ENCODE measurements at places on chromosomes 2 and 18.

DNA sequence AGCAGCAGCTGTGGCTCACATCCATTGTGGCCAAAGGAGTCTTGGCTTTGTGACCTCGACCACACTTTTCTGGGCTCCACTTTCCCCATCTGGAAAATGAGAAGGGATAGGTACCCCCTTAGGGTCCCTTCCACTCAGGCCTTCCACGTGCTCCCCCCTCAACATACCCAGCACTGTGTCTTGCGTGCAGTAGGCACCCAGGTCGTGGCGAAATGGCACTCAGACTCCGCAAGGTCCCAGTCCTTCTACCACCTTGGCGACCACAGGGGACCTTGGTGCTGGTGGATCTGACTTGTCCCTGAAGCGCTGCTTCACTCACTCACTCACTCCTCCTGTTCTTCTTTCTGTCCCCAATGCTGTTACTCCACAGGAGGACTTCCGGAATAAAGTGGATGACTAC is 19.9 kb upstream of the SCLY start:
- no peak for DNase-seq

DNA sequence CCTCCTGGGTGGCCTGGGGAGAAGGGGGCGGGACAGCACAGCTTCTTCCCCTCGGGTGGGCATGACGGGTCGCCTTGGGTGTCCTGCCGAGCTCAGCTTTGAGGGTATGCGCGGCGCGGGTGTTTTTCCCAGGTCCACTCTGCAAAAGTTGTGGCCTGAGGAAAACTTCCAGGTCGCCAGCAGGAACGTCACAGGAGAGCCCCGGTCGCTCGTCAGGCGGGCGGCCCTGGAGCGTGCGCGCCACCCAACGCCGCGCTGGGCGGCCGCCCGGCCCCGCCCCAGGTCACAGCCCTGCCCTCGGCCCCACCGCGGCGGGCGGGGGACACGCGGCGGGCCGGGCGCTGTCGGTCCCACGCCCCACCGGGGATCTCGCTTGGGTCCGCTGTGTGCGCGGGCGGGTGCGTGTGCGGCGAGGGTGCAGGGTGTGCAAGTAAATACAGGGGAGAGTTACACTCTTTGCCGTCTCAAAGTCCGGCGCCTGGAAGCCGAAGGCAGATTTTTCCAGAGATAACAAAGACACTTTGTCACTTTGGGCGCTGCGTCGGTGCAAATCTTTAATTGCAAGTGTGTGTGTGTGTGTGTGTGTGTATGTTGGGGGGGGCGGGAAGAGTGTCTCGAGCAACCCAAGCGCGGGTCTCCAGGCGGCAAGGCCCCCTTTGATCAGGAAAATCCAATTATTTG is 616 bp upstream of the SP5 start:
- DNase-seq: no peak

GRCh38 chr2:49490710-49491109 is 336.4 kb upstream of the FSHR start:
- DNase-seq: no peak

DNA sequence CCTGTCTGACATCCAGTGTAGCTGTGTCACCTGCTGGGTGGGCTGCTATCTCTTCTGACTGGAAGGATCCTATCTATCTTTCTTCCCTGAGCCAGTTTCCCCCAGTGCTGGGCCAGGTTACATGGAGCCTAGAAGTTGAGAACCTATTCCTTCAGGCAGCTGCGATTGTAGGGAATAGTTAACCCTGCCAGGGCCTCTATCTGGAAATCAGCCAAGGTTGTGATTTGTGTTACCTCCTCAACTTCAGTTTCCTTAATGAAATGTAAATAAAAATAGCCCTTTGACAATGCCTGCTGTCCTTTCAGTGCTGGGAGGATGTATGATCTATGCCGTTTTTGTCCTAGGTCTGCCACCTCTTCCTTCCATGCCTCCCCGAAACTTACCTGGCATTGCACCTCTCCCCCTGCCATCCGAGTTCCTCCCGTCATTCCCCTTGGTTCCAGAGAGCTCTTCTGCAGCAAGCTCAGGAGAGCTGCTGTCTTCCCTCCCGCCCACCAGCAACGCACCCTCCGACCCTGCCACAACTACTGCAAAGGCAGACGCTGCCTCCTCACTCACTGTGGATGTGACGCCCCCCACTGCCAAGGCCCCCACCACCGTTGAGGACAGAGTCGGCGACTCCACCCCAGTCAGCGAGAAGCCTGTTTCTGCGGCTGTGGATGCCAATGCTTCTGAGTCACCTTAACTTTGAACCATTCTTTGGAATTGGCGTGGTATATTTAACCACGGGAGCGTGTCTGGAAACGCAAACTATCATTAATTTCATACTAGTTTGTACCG is 36.6 kb downstream of the GORASP2 start:
- no peak for DNase-seq

GRCh38 chr2:16258350-16258749 is 318.0 kb downstream of the MYCN start:
- no peak for DNase-seq

GRCh38 chr2:203797276-203797675 is 70.3 kb upstream of the CTLA4 start:
- no peak for DNase-seq

DNA sequence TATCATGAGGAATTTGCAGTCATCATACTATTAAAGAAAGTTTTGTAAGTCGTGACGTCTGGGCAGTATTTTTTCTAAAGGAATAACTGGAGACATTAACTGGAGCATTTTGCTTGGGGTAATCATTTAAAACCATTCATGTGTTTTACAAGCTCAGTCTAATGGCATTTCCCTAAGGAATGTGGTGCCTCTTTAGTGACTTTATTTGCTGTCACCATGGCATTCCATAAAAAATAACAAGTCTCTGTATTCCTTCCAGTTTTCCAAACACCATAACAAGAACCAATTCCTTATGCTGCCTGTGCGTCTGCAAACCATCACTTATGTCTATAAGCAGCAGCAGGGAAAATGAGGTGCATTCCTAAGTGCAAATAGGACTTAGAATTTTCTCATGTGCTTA is 82.8 kb downstream of the EPB41L3 start:
- DNase-seq: no peak

DNA sequence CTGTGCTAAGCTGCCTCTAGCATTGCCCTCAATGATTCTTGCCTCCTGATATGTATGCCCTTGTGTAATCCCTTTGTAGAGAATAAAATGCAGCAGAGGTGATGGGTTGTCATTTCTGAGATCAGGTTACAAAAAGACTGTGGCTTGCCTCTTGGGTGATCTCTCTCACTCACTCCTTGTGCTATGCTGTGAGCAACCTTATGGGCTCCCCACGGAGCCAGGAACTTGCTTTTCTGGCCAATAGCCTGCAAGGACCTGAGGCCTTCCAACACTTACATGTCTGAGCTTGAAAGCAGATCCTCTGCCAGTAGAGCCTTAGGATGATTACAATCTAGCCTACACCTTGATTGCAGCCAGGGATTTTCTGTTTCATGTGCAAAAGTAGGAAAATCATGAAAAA is 123.1 kb upstream of the XIRP2 start:
- no peak for DNase-seq

GRCh38 chr2:132953771-132954170 is 283.8 kb upstream of the LYPD1 start:
- no peak for DNase-seq

All from effector memory CD8-positive, alpha-beta T cell (primary cell).